ENCODE measurements at places on chromosomes 1 and 21. TPM values are rescaled to one million over a fixed set of nuclear protein-coding genes. Genes with fewer than 3 reads are reported as not detected.
A peak's percentile ranks its signal among the peaks of the same experiment; 100 is the strongest.

GRCh38 chr1:175272361-175272760 lies 79.8 kb upstream of the KIAA0040 start:
- no peak overlapping the region for H3K4me3 ChIP-seq
- no peaks in the 10 kb centered on the region for H3K27me3 ChIP-seq
- no peak for DNase-seq
- no peaks in the 10 kb centered on the region for H3K4me1 ChIP-seq
- no peaks in the 10 kb centered on the region for H3K36me3 ChIP-seq

DNA sequence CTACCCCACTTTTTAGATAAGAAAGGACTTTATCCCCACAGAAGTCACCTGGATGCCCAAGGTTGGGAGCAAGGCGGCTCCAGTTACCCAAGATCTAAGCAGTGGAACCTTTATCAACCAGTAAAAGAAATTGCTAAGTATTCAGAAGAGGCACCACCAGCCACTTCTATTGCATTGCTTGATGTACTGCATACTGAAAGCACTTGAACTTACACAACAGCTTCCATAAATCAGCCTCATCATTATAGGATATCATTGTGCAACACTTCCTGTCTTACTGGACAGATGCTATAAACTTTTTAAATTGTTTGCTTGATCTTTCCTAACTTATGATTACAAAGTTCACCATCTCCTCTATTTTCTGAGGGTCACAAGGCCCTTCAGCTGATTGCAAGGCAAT lies 642.7 kb upstream of the CXADR start:
- no peaks in the 10 kb centered on the region for H3K4me1 ChIP-seq
- no peaks in the 10 kb centered on the region for H3K36me3 ChIP-seq
- no peaks in the 10 kb centered on the region for H3K27me3 ChIP-seq
- no peak overlapping the region for H3K4me3 ChIP-seq
- DNase-seq, result no peak
- H3K27ac ChIP-seq, result no peak overlapping the region

DNA sequence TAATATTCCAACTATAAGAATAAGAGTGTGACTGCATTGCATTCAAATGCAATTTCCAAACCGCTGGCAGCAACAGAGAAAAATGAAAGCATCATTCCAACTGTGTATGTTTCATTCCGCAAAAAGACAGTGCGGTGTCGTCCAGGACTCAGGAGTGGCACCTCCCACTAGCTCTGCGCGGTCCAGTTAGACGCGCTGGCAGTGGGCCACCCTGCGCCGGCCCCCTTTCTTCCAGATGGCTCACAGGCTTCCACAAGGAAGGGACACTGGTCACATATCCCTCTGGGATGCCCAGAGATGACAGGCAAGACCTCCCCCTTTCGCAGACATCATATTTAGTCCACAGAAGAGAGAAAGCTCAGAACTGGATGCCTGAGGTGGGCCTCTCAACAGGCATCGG lies 11.9 kb downstream of the WRAP73 start:
- no peak for DNase-seq
- no peak overlapping the region for H3K27ac ChIP-seq
- no peak overlapping the region for H3K4me3 ChIP-seq
- no peaks in the 10 kb centered on the region for H3K4me1 ChIP-seq
- H3K36me3 ChIP-seq, result no peaks in the 10 kb centered on the region

DNA sequence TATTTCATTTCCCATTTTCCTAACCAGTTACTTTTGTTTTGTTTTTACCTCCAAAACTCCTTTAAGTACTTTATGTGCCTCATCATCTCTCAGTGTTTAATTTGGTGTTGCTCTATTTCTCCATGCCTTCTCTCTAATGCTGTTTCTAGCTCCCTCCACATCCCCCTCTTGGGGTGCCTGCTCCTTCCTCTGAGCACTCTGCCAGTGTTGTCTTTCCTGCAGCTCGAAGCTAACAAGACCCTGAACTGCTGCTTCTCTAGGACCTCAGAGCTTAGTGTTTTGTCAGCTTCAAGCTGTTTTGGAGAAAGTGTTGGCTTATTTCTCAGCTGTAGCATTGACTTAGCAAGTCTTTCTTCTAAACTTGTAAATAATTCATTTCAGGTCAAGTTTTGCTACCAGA lies 290.6 kb downstream of the DPYD start:
- DNase-seq, result no peak
- H3K27me3 ChIP-seq, result no peaks in the 10 kb centered on the region
- no peaks in the 10 kb centered on the region for H3K4me1 ChIP-seq
- no peak overlapping the region for H3K27ac ChIP-seq
- no peak overlapping the region for H3K4me3 ChIP-seq
- H3K36me3 ChIP-seq, result no peaks in the 10 kb centered on the region

GRCh38 chr21:16534408-16535101 lies 804.8 kb downstream of the USP25 start:
- peak; percentile 53 for DNase-seq
- H3K4me3 ChIP-seq, result peak overlapping the region; percentile 13
- H3K4me1 ChIP-seq, result no peaks in the 10 kb centered on the region
- H3K36me3 ChIP-seq, result no peaks in the 10 kb centered on the region
- no peaks in the 10 kb centered on the region for H3K27me3 ChIP-seq

- H3K4me1 ChIP-seq, result no peaks in the 10 kb centered on the region
- H3K27ac ChIP-seq, result no peak overlapping the region
- H3K27me3 ChIP-seq, result no peaks in the 10 kb centered on the region
- DNase-seq, result no peak
Observed at GRCh38 chr1:158185770-158186169, 5.1 kb downstream of the CD1D start.

Gene KLHDC8A
- 0.81 TPM for total RNA-seq

Gene OLIG1
- total RNA-seq, result 0.51 TPM

Gene PALMD
- total RNA-seq, result 4.9 TPM

Gene SMIM1
- total RNA-seq, result 5.4 TPM

Data from pancreas (tissue), 10 donors.